H1 (cell line): ENCODE measurements at places on chromosomes 4 and X. TPM values are rescaled to one million over a fixed set of nuclear protein-coding genes. Genes with fewer than 3 reads are reported as not detected.

CTAG2 gene
- total RNA-seq: not detected in 2 replicates

- no peaks in the 10 kb centered on the region for H3K36me3 ChIP-seq
- no peak overlapping the region for H3K27ac ChIP-seq
Observed at GRCh38 chr4:135267148-135267865, 1065.7 kb upstream of the PABPC4L start.

DNA sequence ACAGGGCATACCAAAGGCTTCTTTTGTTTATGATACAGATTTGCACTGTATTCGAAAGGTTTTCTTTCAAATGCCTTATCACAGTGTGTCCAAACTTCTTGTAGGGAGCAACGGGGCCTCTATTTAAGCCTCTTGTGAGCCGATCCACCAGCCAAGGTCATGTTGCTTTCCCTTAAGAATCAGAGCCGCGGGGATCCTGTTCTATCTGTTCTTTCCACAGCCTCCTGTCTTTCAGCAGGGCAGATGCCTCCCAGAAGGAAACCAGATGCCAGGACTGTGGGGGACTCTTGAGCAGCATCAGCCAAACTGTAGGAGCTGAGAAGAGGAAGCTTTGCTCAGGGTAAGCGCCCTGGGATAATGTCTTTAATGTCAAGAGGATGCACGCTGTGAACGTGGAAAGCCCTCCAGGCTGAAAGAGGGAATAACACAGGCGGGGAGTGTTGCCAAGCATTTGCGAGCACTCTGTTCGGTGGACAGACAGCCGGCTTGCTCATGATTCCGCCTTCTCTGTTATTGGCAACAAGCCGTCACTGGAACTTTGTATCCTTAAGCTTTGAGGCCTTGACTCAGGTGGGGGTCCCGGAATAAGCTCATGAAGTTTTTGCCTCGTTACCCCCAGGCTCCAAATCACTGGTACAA lies 279.8 kb upstream of the FRG1 start:
- H3K27me3 ChIP-seq: no peaks in the 10 kb centered on the region
- H3K4me3 ChIP-seq: no peak overlapping the region
- H3K36me3 ChIP-seq: no peaks in the 10 kb centered on the region
- H3K27ac ChIP-seq: no peak overlapping the region
- H3K4me1 ChIP-seq: no peaks in the 10 kb centered on the region

VSIG4 gene
- not detected in 2 replicates for total RNA-seq

GRCh38 chr4:135359128-135359527 lies 1157.5 kb upstream of the PABPC4L start:
- no peak for DNase-seq
- no peaks in the 10 kb centered on the region for H3K4me1 ChIP-seq
- H3K27ac ChIP-seq: no peak overlapping the region
- no peaks in the 10 kb centered on the region for H3K36me3 ChIP-seq
- H3K4me3 ChIP-seq: no peak overlapping the region

HPSE gene
- total RNA-seq: 5.0 and 5.4 TPM in 2 replicates

CYBB gene
- 0.08 and 0.09 TPM in 2 replicates for total RNA-seq

GRCh38 chr4:176409627-176410026 lies 89.9 kb downstream of the SPCS3 start:
- no peak for DNase-seq
- H3K4me3 ChIP-seq: no peak overlapping the region
- no peak overlapping the region for H3K27ac ChIP-seq
- H3K27me3 ChIP-seq: no peaks in the 10 kb centered on the region
- no peaks in the 10 kb centered on the region for H3K4me1 ChIP-seq

DNA sequence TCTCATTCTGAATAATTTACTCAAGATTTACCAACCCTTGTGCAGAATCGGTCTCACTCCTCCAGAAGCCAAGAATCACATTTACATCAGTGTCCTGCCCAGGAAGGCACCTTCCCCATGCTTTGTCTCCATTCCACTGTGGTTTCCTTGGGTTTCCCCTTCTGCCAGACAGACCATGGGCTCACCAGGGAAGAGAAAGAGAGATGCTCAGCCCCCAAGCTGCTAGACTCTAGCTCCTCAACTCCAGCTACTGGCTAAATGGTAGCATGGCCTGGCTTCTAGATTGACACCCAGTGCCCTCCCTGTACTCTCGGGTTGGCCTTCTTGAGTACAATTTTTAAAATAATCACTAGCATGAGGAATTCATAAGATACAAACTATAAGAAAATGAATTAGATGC lies 12.9 kb downstream of the TLR10 start:
- H3K36me3 ChIP-seq: no peaks in the 10 kb centered on the region
- no peaks in the 10 kb centered on the region for H3K27me3 ChIP-seq
- no peak for DNase-seq
- H3K27ac ChIP-seq: no peak overlapping the region

DNA sequence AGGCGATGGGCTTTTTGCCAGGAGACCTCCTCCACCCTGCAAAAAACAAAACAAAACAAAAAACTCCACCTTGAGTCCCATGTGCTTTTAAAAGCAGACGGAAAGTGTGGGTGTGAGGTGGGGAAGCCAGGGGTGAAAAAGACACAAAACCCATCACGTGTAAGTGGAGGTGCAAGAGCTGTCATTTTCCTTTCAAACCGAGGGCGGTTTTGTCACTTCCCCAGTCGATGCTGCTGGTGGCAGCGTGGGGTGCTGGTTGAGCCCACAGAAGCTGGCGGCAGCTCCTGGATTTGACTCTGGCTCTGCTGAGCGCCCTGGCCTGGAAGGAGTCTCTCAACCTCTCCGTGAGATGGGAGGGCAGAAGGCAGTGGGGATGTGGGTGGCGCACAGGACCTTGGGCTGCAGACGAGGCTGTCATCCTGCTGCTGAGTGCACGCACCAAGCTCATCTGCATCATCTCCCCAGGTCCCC lies 110.0 kb downstream of the PSAPL1 start:
- H3K4me3 ChIP-seq: no peak overlapping the region
- H3K27me3 ChIP-seq: no peaks in the 10 kb centered on the region
- peaks cover 6% of the 10 kb centered on the region for H3K4me1 ChIP-seq
- no peaks in the 10 kb centered on the region for H3K36me3 ChIP-seq
- no peak overlapping the region for H3K27ac ChIP-seq

GRCh38 chrX:16386126-16386525 lies 218.8 kb downstream of the MAGEB17 start:
- H3K27me3 ChIP-seq: no peaks in the 10 kb centered on the region
- no peak overlapping the region for H3K4me3 ChIP-seq
- no peak for DNase-seq
- no peaks in the 10 kb centered on the region for H3K4me1 ChIP-seq
- H3K27ac ChIP-seq: no peak overlapping the region

GRCh38 chrX:153889123-153889522 lies 3.1 kb upstream of the L1CAM start:
- H3K4me1 ChIP-seq: peaks cover 15% of the 10 kb centered on the region; the same call in 1 of the 2 replicates
- H3K4me3 ChIP-seq: no peak overlapping the region
- H3K27me3 ChIP-seq: no peaks in the 10 kb centered on the region
- H3K36me3 ChIP-seq: no peaks in the 10 kb centered on the region
- no peak for DNase-seq
- no peak overlapping the region for H3K27ac ChIP-seq

DNA sequence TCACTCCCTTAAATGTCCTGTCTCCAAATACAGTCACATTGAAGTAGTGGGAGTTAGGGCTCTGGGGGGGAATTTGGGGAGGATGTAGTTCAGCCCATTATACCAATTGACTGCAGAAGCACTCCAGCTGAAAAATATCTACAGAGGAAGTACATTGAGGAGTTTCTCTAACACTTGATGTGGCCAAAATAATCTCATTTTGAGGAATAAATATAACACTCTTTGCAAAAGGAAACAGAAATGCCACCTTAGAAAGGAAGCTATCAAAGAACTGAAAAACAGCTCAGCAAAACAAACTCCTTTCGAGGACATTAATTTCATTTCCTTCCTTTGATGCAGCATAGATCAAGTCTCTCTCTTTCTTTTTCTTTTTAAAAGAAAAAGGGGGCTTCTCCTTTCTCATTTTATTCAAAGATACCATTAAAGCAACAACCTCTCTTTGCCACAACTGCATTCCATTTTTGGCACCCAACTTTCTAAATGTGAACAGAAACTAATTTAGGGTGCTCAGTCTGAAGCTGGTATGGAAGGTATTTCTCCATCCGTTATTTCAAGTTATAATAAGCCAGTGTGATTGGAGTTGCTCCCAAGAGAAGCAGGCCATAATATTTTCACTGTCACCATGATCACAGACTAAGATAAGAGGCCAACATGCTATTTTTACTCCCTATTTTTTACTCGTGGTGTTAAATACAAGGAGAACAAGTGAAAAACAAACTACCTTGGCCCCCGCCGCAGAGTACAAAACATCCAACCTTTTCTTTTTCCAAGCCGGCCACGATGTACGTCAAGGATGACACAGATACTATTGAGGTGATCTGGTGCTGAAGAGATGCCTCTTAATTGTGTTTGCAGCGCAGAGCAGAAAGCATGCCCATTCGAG lies 230.4 kb upstream of the GATB start:
- H3K27ac ChIP-seq: no peak overlapping the region
- no peak overlapping the region for H3K4me3 ChIP-seq
- DNase-seq: no peak
- H3K27me3 ChIP-seq: no peaks in the 10 kb centered on the region
- no peaks in the 10 kb centered on the region for H3K36me3 ChIP-seq
- no peaks in the 10 kb centered on the region for H3K4me1 ChIP-seq

NDST4 gene
- not detected in 2 replicates for total RNA-seq

GRCh38 chr4:182604161-182604622 lies 313.0 kb downstream of the DCTD start:
- no peak overlapping the region for H3K27ac ChIP-seq

LGI2 gene
- 4.0 and 4.8 TPM in 2 replicates for total RNA-seq

GRCh38 chrX:111854556-111855490 lies 21.2 kb upstream of the TRPC5OS start:
- no peaks in the 10 kb centered on the region for H3K36me3 ChIP-seq
- no peak overlapping the region for H3K27ac ChIP-seq
- H3K4me3 ChIP-seq: no peak overlapping the region
- DNase-seq: no peak

GRCh38 chrX:20995829-20996228 lies 378.4 kb upstream of the CNKSR2 start:
- H3K36me3 ChIP-seq: no peaks in the 10 kb centered on the region
- H3K4me3 ChIP-seq: no peak overlapping the region
- H3K27me3 ChIP-seq: no peaks in the 10 kb centered on the region

CCSER1 gene
- total RNA-seq: 0.84 and 0.90 TPM in 2 replicates

GRCh38 chr4:25792200-25792791 lies 70.5 kb downstream of the SEL1L3 start:
- no peak overlapping the region for H3K27ac ChIP-seq
- no peaks in the 10 kb centered on the region for H3K27me3 ChIP-seq
- H3K4me3 ChIP-seq: no peak overlapping the region
- peak; percentile 71 for DNase-seq

- H3K27me3 ChIP-seq: no peaks in the 10 kb centered on the region
- H3K36me3 ChIP-seq: no peaks in the 10 kb centered on the region
- peak overlapping the region; percentile 32; the same call in 1 of the 2 replicates for H3K4me3 ChIP-seq
Observed at GRCh38 chrX:129697204-129697829, 41.5 kb upstream of the XPNPEP2 start.

NEUROG2 gene
- total RNA-seq: not detected in 2 replicates

DNA sequence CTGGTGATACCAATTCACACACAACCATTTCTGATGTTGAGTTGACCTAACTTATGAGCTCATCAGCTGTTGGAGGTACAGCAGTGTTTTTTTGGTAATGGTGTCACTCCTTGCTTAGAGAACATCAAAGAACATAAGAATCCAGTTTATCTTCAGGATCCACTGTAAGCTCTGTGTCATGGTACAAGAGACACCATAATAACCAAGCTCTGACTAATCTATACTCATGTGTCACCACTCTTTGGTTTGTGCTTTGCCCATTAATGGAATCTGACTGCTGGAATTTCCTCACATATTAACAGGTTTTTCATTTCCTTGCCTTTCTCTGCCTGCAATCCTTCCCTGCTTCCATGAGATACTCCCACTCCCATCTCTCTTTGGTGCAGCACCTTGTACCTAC lies 735.1 kb upstream of the LCORL start:
- DNase-seq: no peak
- H3K4me1 ChIP-seq: no peaks in the 10 kb centered on the region
- no peaks in the 10 kb centered on the region for H3K27me3 ChIP-seq
- no peak overlapping the region for H3K27ac ChIP-seq

PHEX gene
- total RNA-seq: 0.11 and 0.15 TPM in 2 replicates

GRCh38 chrX:13717700-13718472 lies 16.5 kb downstream of the TRAPPC2 start:
- H3K27ac ChIP-seq: no peak overlapping the region
- H3K27me3 ChIP-seq: no peaks in the 10 kb centered on the region
- no peaks in the 10 kb centered on the region for H3K36me3 ChIP-seq
- no peak for DNase-seq

IGSF1 gene
- total RNA-seq: 23.0 and 23.1 TPM in 2 replicates

DNA sequence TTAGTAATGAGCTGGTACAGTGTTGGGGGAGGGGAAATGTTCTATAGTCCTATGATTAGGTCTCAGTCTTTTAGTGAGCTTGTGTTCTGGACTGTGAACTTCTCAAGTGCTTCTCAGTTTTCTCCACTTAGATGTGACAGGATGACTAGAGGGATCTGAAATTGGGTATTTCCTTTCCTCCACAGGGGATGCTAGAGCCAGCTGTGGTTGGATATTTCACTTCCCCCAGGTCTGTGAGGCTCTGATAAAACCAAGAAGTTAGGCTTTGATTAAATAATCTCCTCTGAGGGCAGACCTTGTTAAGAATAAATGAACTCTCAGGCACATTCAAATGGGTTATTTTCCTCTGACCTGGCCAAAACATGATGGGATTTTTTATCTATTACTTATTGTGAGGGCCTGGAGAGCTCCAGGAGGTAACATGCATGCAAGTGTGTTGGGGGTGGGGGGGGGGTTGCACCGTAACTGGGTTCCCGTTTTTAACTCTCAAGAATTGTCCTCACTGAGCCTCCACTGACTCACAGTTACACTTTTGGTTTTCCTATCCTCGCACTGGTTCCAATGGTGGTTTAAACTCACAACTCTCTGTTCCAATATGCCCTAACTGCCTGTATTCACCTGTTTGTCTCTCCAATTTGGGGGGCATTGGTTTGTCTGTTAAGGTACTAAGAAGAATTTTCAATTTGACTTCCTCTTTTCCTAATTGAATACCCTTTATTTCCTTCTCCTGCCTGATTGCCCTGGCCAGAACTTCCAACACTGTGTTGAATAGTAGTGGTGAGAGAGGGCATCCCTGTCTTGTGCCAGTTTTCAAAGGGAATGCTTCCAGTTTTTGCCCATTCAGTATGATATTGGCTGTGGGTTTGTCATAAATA lies 28.1 kb upstream of the GLRA3 start:
- H3K27ac ChIP-seq: no peak overlapping the region
- no peaks in the 10 kb centered on the region for H3K27me3 ChIP-seq
- no peak for DNase-seq
- no peak overlapping the region for H3K4me3 ChIP-seq
- H3K4me1 ChIP-seq: no peaks in the 10 kb centered on the region
- no peaks in the 10 kb centered on the region for H3K36me3 ChIP-seq

GRCh38 chr4:24645765-24646550 lies 61.6 kb upstream of the DHX15 start:
- no peak for DNase-seq
- no peaks in the 10 kb centered on the region for H3K36me3 ChIP-seq
- no peak overlapping the region for H3K27ac ChIP-seq
- H3K27me3 ChIP-seq: no peaks in the 10 kb centered on the region
- no peak overlapping the region for H3K4me3 ChIP-seq

CHRNA9 gene
- total RNA-seq: 1.4 and 1.5 TPM in 2 replicates

RBM41 gene
- total RNA-seq: 26.2 and 26.4 TPM in 2 replicates

NAP1L3 gene
- 55.2 and 58.8 TPM in 2 replicates for total RNA-seq
